ENCODE measurements at places on chromosomes 6 and 20. TPM values are rescaled to one million over a fixed set of nuclear protein-coding genes. Genes with fewer than 3 reads are reported as not detected.

DNA sequence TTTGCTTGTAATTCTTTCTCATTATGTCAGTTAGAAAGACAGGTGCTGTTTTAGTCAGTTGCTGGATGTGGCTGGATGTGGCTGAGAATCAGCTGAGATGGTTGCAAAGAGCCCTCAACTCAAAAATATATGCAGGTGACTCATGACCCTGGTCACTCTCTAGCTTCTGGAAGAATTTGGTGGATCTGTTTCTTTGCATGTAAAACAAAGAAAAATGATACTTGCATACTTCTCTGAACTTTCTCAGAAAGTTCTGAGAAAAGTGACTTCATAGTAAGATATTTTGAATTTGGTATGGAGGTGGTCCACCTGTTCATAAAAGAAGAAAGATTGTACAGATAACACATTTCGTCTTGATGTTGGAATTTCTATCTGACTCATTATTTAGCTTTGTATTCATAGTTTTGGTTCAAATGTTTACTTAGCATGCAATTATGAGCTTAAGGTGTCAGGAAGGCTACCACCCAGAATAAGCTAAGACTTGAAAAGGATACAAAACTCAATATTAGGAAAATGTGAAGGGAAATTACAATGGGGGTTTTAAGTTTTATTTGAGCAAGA, 163.2 kb upstream of the OLIG3 start:
- no peak for DNase-seq

Gene DNAH8
- total RNA-seq = 0.12 TPM

DNA sequence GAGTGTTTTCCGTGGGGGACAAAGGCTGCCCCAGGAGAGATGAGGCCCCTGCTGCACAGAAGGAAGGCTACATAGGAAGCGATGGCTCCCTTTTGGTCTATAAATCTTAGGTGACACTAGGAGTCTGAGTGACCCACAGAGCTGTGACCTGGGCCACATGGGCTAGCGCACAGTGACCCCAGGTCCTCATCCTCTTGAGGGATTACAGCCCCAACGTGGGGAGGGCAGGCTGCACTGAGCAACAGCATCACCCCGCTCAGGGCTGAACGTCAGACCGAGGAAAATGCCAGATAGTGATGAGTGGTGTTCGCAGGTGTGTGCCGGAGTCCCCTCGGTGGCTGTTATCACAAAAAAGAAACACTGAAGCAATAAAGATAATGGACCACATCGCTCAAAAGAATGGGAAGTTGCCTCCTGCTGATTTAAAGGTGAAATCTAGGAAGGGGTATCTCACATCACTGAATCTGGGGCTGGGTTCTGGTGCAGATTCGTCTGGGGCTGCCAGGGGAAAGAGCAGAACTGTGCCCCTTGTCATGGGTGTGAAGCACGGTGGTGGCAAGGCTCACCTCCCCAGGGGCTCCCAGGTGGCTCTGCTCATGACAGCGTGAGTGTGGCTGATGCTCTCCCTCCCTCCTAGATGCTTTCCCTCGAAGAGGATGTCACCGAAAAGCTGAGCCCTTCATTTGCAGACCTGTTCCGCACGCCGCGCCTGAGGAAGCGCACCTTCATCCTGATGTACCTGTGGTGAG, 14.5 kb downstream of the SLC22A1 start:
- DNase-seq = no peak

Gene LAMP5
- total RNA-seq = not detected

Gene ECT2L
- total RNA-seq = 0.06 TPM

DNA sequence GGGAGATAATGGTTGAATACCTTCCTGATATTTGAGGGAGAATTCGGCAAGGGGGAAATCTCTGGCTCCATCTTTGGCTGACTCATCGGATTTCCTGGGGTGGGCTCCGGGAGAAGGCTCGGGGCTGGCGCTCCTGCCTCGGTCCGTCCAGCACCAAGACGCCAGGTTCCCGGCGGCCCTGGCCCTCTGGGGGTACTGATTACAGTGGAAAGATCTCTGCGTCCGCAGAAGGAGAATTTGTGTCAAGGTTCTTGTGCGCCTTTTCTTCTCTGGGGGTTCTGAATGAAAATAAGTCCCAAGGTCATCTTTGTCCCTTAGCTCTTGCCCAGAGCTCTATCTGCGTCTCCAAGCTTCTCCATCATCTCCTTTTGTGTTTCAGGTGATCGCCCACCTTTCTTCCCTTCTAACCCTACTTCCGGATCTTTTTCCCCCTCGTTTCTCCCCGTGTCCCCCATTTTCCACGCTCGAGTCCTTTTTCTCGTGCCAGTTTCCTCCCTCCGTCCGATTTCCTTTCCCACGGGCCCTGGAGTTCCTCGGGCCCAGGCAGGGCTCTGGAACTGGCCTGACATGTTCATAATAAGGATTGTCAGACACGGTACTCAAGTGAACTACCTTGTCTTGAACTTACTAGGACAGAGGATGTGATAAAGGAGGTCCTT, 11.6 kb downstream of the NRN1 start:
- no peak for DNase-seq

Gene LIME1
- 144 TPM for total RNA-seq

Gene C20orf204
- total RNA-seq = 4.5 TPM

DNA sequence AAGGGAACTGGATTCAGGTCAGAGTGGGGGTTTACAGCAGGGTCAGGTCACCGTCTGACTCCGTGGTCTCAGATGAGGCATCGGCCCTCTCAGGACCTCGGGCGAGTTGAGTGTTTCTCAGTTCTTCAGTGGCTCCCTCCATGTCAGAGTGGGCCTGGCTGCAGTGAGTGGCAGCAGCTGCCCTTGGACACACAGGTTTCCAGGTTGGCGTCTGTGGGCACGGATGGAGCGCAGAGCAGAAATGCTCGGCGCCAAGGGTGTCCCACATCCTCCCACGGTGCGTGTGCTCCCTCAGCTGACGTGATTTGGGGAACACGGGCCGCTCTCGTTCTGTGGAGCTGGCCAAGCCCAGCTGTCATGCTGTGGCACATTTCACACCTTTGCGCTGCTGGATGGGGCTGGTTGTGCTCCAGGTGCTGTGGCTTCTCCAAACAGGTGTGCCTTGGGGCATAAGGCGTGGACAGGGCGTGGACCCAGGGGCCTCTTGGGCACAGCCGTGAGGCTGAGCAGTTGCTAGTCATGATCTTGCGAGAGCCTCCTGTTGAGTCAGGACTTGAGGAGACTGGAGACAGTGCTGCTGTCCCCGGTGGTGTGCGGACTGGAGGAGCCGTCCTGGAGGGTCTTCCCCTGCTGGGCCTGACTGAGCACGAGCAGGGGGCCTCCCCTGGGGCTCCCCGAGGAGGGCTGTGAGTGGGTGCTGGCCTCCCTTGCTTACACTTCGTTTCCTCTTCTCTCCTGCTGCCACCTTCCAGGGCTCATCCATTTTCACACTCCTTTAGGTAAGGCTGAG, 9.5 kb upstream of the DNAJC5 start:
- no peak for DNase-seq

- no peak for DNase-seq
Observed at GRCh38 chr20:49615401-49616153, 47.6 kb upstream of the PTGIS start.

- no peak for DNase-seq
Observed at GRCh38 chr6:73481969-73482368, 20.4 kb downstream of the MTO1 start.

Gene COL10A1
- total RNA-seq = not detected

- no peak for DNase-seq
Observed at GRCh38 chr6:80363501-80364122, 257.1 kb downstream of the BCKDHB start.

Gene SYNDIG1
- total RNA-seq = not detected

GRCh38 chr6:116954938-116955337, 77.9 kb downstream of the RFX6 start:
- no peak for DNase-seq

DNA sequence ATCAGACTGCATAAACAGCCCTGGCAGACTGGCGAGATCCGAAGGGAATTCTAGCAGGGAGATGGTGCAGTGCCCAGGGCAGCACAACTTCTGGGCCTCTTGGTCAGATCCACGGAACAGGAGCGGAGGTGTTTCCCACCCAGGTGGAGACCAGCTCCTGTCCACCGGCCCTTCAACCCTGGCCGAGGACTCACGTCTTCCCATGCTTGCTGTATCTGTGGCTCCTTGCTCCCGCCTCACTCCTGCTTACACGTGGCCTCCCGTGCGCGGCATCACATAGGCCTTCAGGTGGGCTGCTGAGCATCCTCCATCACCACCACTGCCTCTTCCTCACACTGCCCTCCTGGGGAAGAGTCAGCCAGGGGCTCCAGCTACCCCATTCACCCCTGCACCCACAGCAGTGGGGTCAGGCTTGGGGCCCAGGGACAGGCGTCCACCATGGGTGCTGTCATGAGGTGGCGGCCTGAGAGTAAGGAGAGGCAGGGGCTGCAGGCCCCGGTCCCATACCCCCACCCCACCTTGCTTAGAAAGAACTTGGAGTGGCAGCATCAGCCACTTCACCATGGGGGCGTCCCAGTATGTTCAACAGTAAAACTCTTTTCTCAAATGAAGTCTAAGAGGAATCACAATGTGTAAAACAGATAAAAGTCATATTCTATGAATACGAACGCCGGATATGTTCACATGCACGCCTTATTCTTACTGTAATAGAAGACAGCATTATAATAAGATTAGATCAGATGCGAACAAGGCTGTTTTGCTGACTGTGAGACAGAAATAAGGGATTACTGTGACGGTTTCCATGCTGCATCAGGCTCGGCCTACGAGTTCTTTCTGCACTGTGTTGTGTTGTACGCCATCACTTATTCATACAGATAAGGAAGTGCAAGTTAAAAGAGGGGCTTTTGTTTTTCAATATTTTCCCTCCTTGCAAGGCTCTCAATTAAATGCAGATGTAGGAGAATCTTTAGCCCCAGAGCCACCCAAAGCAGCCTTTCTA, 165.4 kb downstream of the GRM4 start:
- DNase-seq = no peak

GRCh38 chr6:25311331-25311840, 32.2 kb downstream of the CARMIL1 start:
- DNase-seq = no peak

Gene NFATC2
- total RNA-seq = 49.0 TPM

GRCh38 chr20:62535964-62536363, 60.2 kb upstream of the GATA5 start:
- no peak for DNase-seq

DNA sequence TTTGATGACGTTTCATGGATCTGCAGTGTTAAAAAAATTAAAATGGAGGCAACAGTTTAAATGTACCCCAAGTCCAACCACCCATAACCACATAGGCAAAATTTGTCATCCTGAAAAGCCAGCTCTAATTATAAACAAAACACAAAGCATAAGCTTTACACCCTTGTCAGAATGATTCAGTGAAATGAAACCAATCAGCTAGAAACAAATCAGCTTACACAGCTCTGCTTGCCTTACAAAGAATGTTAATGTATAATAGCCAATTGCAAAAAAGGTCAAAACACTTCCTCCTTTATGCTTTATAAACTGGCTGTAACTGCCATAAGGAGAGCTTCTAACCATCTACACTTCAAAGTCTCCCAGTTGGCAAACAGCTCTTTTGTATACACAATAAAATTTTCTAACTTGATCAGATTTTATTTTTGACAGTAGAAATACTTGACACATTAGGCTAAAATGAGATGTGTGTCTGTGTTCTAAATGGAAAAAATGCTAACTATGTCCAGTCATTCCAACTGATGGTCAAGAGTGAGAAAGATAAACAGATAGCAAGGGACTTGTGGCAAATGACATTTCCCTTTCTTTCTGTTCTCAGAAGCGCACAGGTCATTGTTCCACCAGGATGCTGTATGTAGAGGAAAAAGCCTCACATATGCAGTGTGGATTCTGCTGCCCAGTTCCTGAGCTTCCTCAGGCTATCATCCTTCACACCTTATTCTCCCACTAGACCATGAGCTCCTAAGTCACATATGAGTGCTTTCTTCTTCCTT, 344.3 kb upstream of the ID4 start:
- no peak for DNase-seq

DNA sequence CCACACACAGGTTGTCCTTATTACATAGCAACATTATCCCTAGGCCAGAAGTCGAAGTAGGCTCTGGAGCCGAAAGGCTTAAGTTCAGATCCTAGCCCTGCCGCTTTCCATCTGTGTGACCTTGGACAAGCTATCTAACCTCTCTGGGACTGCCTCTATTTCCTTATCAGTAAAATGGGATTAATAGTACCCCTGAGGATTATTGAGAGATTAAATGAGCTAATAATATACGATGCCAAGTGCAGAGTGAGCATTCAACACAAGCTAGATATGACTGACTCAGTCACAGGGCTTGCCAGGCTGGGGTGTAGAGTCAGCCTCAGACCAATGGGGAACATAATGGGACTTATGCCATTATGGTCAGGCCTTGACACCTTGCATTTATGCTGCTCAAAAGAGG, 8.9 kb upstream of the SPATA2 start:
- no peak for DNase-seq

DNA sequence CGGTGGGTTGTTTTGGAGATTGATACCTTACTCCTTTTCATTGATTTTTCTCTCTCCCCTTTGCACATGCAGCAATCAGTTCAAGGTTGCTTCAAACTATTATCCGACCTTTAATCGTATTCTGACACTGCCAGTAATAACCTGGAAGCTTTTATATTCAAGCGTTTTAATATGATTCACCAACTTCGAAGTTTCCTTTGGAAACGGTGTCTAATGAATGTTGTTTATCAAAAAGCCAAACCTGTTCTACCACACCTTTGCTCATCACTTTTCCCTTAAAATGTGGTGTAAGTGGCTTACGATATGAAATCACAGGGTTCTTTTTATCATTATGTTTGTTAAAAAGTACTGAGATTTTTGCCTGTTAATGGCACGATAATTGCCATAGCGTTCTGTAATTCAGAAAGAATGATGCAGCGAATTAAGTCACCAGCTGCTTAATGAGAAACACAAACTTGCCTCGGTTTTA, 660 bp downstream of the STXBP5 start:
- DNase-seq = no peak

DNA sequence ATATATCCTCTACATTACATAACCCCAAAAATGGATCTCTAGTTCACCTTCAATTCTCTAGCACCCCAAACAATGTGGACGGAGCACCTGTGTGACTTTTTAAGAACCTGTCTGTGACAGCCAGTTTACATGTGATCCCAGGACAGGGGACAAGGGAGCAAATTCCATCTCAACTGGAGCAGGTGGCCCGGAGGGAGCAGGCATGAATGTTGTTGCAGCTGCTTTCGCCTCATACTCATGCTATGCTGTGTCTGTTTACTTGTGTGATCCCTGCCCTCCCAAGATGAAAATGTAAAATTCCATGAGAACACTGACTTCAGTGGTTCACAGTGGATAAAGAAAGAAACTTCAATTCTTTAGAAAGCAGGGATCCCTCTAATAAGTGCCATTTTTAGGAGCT, 600.3 kb downstream of the CDH26 start:
- no peak for DNase-seq

- DNase-seq = no peak
Observed at GRCh38 chr20:58553841-58554240, 38.6 kb upstream of the APCDD1L start.

DNA sequence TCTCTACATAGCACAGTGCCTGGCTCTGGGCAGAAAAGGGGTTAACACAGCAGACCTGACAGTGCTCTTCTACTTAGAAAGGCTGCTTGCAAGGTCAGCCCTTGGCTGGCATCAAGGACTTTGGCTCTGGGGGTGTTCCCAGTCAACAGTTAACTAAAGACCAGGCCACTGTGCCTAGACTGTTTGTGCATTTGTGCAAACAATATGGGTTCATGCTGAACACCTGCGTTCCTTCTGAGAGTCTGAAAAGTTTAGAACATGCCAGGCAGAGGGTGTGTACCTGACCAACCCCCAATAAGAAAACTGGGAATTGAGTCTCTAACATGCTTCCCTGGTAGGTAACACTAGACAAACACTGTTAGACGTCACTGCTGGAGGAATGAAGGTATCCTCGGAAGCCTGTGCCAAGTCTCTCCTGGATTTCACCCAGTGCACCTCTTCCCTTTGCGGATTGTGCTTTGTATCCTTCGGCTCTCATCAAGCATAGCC, 110.7 kb downstream of the PDE10A start:
- DNase-seq = no peak

- no peak for DNase-seq
Observed at GRCh38 chr6:147933224-147933623, 409.4 kb upstream of the SASH1 start.

Measured in T-cell (primary cell).